ENCODE measurements at places on chromosomes 6 and 20. TPM values are rescaled to one million over a fixed set of nuclear protein-coding genes. Genes with fewer than 3 reads are reported as not detected.

The TREML2 gene
- total RNA-seq, result 0.40 TPM

DNA sequence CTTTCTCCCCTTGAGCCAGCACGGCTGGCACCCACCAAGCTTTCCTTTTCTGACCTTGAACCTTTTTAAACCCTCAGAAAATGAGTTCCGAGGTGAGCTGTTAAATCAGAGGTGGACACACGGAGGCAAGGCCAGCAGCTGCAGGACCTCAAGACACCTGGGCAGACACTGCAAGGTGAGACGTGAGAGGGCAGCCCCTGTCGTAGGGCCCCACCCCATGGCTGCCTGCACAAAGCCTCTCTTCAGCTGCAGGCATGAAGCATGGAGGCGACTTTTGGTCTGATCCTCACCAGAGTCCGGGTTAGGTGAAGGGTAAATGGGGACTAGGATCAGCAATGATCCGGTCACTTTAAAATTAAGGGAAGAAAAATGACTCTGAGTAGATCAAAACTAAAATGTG, 25.7 kb downstream of the MYT1 start:
- H3K27ac ChIP-seq, result no peak overlapping the region
- H3K4me3 ChIP-seq, result no peak overlapping the region
- no peaks in the 10 kb centered on the region for H3K4me1 ChIP-seq
- no peaks in the 10 kb centered on the region for H3K36me3 ChIP-seq

GRCh38 chr6:27669624-27670301, 196.9 kb upstream of the ZNF184 start:
- no peak overlapping the region for H3K4me3 ChIP-seq
- no peak for DNase-seq
- H3K27me3 ChIP-seq, result no peaks in the 10 kb centered on the region
- no peaks in the 10 kb centered on the region for H3K4me1 ChIP-seq
- no peak overlapping the region for H3K27ac ChIP-seq

The RING1 gene
- total RNA-seq, result 38.0 TPM

GRCh38 chr6:68247782-68248181, 387.3 kb upstream of the ADGRB3 start:
- no peaks in the 10 kb centered on the region for H3K4me1 ChIP-seq
- H3K27me3 ChIP-seq, result no peaks in the 10 kb centered on the region
- H3K4me3 ChIP-seq, result no peak overlapping the region
- no peak overlapping the region for H3K27ac ChIP-seq

The ADAM33 gene
- 22.2 TPM for total RNA-seq

- no peak for DNase-seq
- H3K27me3 ChIP-seq, result no peaks in the 10 kb centered on the region
- H3K27ac ChIP-seq, result no peak overlapping the region
- no peaks in the 10 kb centered on the region for H3K4me1 ChIP-seq
- no peaks in the 10 kb centered on the region for H3K36me3 ChIP-seq
- no peak overlapping the region for H3K4me3 ChIP-seq
Observed at GRCh38 chr20:58307270-58307669, 2.2 kb upstream of the RAB22A start.

The RIPOR2 gene
- 6.5 TPM for total RNA-seq

The RFX6 gene
- total RNA-seq, result 0.83 TPM

DNA sequence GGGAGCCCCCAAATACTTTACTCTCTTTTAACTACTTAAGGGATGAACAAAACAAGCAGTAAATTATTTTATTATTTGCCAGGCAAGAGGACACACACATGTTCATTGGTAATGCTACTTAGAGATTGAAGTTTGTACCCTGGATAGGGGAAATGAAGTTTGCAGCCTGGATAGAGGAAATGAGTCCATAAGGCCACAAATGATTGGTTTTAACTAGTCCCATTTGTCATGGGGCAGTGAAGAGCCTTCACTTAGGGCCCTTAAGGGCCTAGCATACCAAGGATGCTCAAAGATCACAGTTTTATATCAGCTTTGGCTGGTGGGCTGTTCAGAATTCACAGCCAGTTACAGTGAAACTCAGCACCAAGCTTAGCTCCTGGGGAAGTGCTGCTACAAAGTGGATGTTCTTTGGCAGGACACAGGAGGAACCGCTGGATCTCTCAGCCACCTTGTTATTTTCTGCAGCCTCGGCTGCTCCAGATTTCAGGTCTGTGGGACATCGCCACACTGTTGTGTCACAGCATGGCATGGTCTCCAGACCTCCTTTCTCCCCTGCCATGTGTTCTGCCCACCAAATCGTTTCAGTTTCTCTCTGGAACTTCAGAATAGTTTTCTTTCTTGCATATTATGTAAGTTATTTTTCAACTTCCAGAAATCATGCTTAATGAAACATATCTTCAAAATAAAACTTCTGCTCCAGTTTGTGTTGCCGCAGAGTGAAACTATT, 41.8 kb downstream of the NCOA7 start:
- no peaks in the 10 kb centered on the region for H3K36me3 ChIP-seq
- DNase-seq, result no peak
- H3K4me3 ChIP-seq, result no peak overlapping the region
- H3K4me1 ChIP-seq, result peaks cover 12% of the 10 kb centered on the region
- H3K27ac ChIP-seq, result no peak overlapping the region

DNA sequence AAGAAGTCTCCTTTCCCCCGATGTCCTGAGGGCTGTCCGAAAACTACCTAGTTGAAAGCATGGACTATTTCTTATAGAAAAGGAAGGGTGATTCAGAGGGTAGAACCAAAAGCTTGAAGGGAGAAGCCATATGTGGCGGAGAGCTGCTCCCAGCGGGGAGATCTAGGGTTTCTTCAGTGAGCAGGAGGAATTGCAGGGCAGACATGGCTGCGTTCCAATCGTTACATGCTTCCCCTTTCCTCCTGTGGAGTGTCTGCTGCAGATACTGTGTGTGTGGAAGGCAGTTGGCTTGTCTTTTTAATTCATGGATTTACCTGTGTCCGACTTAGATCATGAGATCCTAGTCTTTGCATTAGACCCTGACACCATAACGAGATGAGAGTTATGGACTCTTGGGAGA, 799.5 kb downstream of the QKI start:
- no peak for DNase-seq
- H3K4me1 ChIP-seq, result no peaks in the 10 kb centered on the region
- H3K27ac ChIP-seq, result no peak overlapping the region

GRCh38 chr6:162156146-162156545, 571.4 kb downstream of the PRKN start:
- H3K4me3 ChIP-seq, result no peak overlapping the region
- DNase-seq, result no peak
- no peaks in the 10 kb centered on the region for H3K36me3 ChIP-seq
- no peaks in the 10 kb centered on the region for H3K4me1 ChIP-seq

- H3K27me3 ChIP-seq, result no peaks in the 10 kb centered on the region
- no peaks in the 10 kb centered on the region for H3K36me3 ChIP-seq
- DNase-seq, result no peak
- no peaks in the 10 kb centered on the region for H3K4me1 ChIP-seq
- no peak overlapping the region for H3K27ac ChIP-seq
Observed at GRCh38 chr20:58749098-58749769, 56.6 kb downstream of the NPEPL1 start.

DNA sequence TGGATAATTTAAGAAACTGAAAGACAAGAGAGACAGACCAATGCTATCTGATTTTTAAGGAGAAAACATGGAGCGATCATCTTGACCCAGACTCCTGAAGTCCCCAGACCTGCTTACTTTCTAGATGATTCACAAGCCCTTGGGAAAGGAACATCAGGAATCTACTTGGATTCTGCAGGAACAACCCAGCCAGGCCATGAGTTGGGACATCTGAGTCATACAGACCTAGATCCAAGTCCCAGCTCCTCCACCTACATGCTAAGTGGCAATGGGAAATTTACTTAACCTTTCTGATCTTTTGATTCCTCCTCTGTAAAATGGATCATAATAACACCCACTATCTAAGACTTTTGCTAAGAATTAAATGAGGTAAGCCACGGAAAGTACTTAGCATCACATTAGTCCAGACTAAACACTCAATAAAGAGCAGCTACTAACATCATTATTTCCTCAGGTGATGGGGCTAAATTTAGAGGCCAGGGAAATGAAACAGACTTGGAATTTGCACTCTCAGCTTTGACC, 61.0 kb upstream of the MAFB start:
- no peaks in the 10 kb centered on the region for H3K36me3 ChIP-seq
- H3K4me1 ChIP-seq, result no peaks in the 10 kb centered on the region
- H3K4me3 ChIP-seq, result no peak overlapping the region
- no peak for DNase-seq

DNA sequence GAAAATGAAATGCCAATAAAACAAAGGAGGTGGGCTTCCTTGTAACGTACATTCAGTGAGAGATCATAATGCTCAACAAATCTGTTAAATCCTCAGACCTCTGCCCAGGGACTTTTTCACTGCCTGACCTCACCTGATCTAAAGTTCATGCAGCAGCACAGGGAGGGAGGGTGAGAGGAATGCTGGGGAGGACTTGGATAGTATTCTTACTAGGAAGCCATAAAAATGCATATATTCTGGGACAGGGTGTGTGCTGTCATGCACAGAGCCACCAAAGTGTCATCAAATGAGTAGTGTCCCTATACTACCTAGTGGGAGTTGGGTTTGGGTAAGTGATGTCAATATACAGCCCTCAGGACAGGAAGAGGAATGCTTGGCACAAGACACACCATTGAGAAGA, 32.6 kb downstream of the CLIC5 start:
- H3K27ac ChIP-seq, result no peak overlapping the region
- H3K4me3 ChIP-seq, result no peak overlapping the region
- H3K4me1 ChIP-seq, result no peaks in the 10 kb centered on the region
- DNase-seq, result peak; percentile 57
- H3K27me3 ChIP-seq, result no peaks in the 10 kb centered on the region

The COL20A1 gene
- total RNA-seq, result not detected

The CRIP3 gene
- total RNA-seq, result 6.8 TPM

GRCh38 chr6:170090561-170090960, 200.3 kb downstream of the DLL1 start:
- H3K27me3 ChIP-seq, result no peaks in the 10 kb centered on the region
- no peak overlapping the region for H3K27ac ChIP-seq
- H3K36me3 ChIP-seq, result no peaks in the 10 kb centered on the region
- no peak overlapping the region for H3K4me3 ChIP-seq
- peak; percentile 18 for DNase-seq
- H3K4me1 ChIP-seq, result peaks cover 4% of the 10 kb centered on the region

DNA sequence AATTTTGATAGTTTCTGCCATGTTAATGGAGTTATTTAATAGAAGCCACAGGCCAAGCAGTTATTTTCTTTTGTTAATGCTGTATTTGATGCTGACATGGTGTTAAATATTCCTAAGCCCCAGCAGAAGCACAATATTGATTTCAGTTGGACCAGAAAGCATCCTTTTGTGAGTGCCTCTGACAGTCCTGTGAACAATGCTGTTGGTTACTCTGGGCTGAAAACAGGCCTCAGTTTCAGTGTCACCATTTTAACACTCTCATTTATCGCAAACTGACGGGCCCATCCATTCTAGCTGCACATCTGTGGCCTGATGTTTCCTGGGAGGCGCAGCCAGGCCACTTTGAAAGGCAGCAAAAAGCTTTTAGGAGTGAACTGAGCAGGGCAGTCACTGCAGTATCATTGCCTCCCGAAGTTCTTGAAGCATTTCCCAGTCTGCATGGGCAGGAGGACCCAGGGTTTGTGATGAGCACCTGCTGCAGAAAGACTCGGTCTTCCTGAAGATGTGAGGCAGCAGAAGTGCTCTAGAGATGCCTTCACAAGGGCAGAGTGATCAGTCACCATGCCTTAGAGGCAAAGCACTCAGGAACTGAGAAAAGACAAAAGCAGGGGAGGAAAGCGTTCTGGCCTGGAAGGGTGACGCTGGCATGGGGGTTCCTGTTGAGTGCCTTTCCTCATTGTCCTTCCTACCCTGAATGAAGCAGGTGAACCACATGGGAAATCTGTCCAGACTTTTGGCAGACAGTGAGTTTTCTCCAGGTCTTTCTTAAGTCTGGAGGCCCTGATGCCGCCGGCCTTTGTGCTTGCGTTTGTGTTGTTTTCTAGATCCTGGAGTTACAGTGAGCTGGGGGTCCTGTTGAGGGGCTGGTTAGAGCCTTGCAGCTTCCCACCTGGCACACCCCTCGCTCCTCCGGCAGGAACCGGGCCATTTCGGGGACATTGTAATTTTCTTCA, 74.0 kb downstream of the ZDHHC14 start:
- H3K4me3 ChIP-seq, result no peak overlapping the region
- no peaks in the 10 kb centered on the region for H3K36me3 ChIP-seq
- no peak overlapping the region for H3K27ac ChIP-seq

DNA sequence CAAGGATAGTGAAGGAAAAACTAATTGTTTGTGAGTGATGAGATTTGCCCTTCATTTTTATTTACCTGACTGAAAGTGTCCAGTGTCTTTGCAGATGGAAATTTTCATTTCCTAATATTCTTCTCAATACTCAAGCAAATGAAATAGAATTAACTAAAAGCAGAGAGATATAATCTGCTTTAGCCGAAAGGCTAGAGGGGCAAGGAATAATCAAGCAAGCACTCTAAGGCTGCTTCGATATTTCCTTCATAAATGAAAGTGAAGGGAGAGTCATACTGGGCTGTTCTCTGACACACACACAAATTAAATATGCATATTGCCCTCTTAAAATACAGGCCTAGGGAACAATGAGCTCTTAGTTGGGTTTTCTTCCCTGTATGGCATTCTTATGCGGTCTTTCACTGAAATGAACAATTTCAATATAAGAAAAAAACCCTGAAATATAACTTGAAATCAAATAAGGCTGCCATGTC, 47.5 kb upstream of the POPDC3 start:
- H3K27ac ChIP-seq, result no peak overlapping the region
- H3K4me1 ChIP-seq, result no peaks in the 10 kb centered on the region
- no peak for DNase-seq
- no peak overlapping the region for H3K4me3 ChIP-seq

DNA sequence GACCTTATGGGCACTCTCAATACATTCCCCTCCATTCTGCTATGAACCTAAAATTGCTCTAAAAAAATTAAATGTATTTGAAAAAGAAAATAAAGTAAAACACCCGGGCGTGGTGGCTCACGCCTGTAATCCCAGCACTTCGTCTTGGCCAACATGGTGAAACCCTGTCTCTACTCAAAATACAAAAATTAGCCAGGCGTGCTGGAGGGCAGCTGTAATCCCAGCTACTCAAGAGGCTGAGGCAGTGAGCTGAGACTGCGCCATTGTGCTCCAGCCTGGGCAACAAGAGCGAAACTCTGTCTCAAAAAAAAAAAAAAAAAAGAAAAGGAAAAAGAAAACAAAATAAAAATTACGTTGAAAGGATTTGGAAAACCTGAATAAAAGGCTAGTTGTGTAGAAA, 60.5 kb downstream of the CD164 start:
- H3K27ac ChIP-seq, result no peak overlapping the region
- no peak overlapping the region for H3K4me3 ChIP-seq
- no peaks in the 10 kb centered on the region for H3K36me3 ChIP-seq

The FOXQ1 gene
- total RNA-seq, result not detected

- H3K4me1 ChIP-seq, result no peaks in the 10 kb centered on the region
- H3K36me3 ChIP-seq, result peaks cover 20% of the 10 kb centered on the region
- no peak overlapping the region for H3K27ac ChIP-seq
- no peaks in the 10 kb centered on the region for H3K27me3 ChIP-seq
Observed at GRCh38 chr20:9442858-9443257, 71.5 kb upstream of the LAMP5 start.

The MYLK2 gene
- not detected for total RNA-seq

DNA sequence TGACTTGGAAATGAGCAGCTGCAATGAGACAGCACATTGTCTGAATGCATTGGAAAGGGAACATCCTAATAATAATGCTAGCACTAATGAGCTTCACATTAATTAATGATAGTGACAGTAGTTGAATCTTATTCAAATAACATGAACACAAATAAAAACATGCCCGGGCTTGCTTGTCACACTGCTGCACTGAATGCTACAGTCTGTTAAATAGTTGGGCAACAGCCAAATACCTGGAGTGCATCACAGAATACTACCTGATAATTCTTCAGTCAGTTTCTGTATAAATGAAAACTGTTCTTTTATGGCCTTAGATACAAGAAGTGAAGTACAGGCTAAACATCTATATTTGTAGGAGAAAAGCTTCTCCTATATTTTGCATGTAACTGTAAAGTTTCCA, 458.7 kb downstream of the RNF144B start:
- H3K4me3 ChIP-seq, result no peak overlapping the region
- H3K27me3 ChIP-seq, result no peaks in the 10 kb centered on the region
- H3K36me3 ChIP-seq, result no peaks in the 10 kb centered on the region
- DNase-seq, result no peak

Data from Peyer's patch (tissue), 4 donors.